Fibroblast of villous mesenchyme (primary cell): ENCODE measurements at places on chromosomes 5 and 9. TPM values are rescaled to one million over a fixed set of nuclear protein-coding genes. Genes with fewer than 3 reads are reported as not detected.
A peak's percentile ranks its signal among the peaks of the same experiment; 100 is the strongest.

DNA sequence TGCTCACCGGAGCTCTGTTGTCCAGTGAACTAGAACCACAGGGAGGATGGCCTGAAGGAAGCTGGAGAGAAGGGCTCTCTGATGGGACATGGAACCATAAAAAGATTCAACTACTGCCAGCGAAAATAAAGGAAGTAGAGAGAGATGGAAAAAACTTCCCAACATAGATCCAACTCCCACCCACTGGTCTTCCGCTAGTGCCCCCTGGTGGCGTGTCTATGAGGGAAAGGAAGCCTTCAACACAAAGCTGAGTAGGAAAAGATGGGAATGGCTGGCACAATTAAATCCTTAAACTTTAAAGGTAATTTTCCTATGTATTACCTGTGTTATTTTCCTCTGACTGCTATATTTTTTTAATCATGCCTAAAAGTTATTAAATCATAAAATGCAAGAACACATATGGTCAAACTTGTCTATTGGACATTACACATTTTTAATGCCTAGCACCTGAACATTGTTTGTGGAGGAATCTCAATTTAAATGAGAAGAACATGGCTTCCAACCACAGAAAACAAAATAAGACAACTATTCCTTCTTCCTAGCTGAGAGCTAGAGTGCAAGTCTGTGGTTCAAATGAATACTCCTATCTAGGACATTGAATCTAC, 51.5 kb downstream of the CEP120 start:
- DNase-seq: peak; percentile 14

The LCN2 gene
- not detected in 2 replicates for total RNA-seq

DNA sequence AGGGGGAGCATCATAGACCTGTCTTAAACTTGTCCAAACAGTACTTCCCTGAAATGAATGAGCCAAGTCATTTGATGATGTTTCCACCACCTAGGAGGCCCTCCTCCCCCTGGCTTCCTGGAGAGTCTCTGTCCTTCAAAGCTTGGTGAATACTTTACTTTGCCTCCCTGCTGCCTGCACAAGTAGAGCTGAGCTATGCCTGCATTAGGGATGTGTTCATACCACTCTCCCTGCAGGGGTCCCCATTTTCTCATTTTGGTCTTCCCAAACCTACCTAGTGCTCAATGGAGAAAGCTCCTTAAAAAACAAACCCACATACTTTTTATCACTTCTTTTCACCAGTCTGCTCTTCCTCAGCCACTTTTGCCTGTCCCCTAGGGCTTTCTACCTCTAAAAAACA, 7.7 kb downstream of the CCNI2 start:
- DNase-seq: peak; percentile 52

DNA sequence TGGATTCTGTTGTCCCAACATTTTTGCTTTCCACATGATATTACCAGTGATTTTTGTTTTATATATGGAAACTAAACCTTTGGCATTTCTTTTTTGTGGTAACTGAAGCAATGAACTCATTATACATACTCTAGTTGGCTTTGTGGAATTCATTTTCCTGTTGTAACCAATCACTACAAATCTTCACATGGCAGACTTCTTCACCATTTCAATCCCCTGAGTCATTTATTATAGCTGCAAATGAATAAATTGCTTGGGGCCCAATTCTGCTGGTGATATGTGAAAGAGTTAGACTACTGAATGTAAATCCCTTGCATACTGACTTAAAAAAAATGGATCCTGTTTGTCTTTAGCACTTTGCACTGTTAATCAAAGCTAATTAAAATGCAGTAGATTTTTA, 1709.6 kb upstream of the WWC1 start:
- DNase-seq: peak; percentile 32

DNA sequence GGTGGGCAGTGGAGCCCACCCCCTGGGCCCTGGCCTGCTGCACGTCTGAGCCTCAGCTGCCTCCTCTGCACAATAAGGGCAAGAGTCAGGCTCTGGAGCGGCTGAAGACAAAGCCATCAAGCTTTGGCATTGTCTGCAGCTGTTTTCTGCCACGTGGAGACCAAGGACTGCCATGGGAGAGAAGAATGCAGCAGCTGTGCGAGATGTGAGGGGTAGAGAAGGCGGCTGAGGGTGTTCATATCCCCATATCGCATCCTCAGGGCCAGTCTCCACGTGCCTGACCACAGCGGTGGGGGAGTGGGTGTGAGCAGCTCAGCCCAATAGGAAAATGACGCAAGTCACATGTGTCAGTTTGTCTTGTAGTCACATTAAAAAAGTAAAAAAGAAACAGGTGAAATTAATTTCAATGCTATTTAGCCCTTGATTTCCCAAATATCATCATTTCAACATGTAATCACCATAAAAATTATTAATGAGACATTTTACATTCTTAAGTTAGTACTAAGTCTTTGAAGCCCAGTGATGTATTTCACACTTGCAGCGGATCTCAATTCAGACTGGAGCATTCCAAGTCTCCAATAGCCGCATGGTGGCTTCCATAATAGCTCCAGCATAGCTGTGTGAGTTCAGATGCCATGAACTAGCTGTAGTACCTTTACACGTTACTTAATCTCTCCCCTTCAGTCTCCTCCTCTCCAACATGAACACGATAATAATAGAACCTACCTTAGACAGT, 6.6 kb downstream of the C1QTNF2 start:
- DNase-seq: no peak
